Esophagus squamous epithelium (tissue), 5 donors: ENCODE measurements at places on chromosomes 4 and X.

GRCh38 chr4:155377276-155377675 lies 511 bp upstream of the MAP9 start:
- DNase-seq = no peak

DNA sequence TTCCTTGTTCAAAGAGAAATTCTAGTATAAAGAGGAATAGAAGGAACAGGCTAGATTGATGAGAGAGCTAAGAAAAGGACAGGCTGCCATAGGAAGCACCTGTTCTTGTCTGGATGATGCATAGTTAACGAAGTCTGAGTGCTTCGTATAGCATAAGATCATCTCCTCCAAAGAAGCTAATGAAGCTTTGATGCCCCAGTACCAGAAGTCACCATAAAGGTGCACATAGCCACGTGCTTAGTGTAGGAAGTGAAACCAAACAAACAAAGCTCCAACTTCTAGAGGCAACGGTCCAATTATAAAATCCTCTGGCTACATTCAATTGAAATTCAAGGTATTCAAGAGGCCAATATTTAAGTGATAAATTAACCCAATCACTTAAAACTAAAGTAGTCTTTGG lies 31.0 kb downstream of the AFAP1 start:
- no peak for DNase-seq

- no peak for DNase-seq
These were observed 18.0 kb upstream of the RHOXF2 start for GRCh38 chrX:120140293-120140981.

GRCh38 chr4:25030277-25031076 lies at the start of gene LGI2:
Gene LGI2, minus strand, starts transcription at chr4:25030946. Its CDS starts 253 bp downstream, at chr4:25030693.
- no peak for DNase-seq

DNA sequence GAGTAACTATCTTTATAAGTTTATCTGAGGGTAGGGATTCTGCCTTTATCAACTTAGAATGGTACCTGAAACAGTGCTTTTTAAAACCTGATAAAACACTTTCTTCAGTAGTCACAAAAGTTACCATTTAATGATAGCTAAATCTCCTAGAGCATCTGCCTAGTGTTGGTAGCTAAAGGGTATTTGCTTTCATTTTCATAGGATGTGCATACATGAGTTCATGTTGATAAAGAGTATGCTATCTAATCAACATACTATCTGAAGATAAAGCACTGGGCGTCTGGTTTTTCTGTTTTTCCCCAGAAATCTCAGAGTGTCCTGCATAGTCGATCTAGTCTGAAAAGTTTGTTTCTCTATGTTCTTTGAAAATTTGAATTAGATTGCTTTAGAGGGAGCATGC lies 75.1 kb downstream of the ADGRL3 start:
- DNase-seq = no peak
